ENCODE measurements at places on chromosomes 16 and 17.

DNA sequence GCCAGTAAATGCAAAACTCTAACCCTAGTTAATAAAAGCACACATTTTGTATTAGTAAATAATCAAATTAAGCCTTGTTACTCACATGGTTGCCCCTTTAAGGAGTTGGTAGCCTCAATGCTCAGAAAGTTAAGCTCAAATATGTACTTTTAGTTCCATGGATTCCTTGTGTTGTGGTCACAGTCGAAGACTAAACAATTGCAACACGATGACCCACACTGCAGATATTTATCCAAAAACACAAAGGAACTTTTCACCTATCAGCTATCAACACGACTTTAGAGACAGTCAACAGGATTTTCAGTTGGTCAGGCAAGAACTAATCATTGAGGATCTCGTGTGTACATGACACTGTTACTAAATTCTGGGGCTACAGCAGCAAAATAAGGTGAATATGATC, 47.4 kb upstream of the NUDT7 start:
- no peaks in the 10 kb centered on the region for H3K27me3 ChIP-seq
- no peak overlapping the region for H3K4me3 ChIP-seq
- H3K4me1 ChIP-seq, result peaks cover 5% of the 10 kb centered on the region
- H3K27ac ChIP-seq, result no peak overlapping the region
- no peaks in the 10 kb centered on the region for H3K36me3 ChIP-seq

GRCh38 chr16:31182391-31182790, 2.5 kb downstream of the FUS start:
- no peak for DNase-seq
- H3K36me3 ChIP-seq, result peaks cover 34% of the 10 kb centered on the region
- no peak overlapping the region for H3K27ac ChIP-seq
- H3K4me3 ChIP-seq, result no peak overlapping the region
- peaks cover 4% of the 10 kb centered on the region for H3K4me1 ChIP-seq
- no peaks in the 10 kb centered on the region for H3K27me3 ChIP-seq

- no peak overlapping the region for H3K27ac ChIP-seq
- no peak overlapping the region for H3K4me3 ChIP-seq
- no peak for DNase-seq
- H3K4me1 ChIP-seq, result peaks cover 4% of the 10 kb centered on the region
Observed at GRCh38 chr16:48246066-48246465, 1.3 kb downstream of the ABCC11 start.

- no peak overlapping the region for H3K4me3 ChIP-seq
- no peak for DNase-seq
- H3K27me3 ChIP-seq, result no peaks in the 10 kb centered on the region
Observed at GRCh38 chr16:15879255-15879811, 9.1 kb downstream of the CEP20 start.

DNA sequence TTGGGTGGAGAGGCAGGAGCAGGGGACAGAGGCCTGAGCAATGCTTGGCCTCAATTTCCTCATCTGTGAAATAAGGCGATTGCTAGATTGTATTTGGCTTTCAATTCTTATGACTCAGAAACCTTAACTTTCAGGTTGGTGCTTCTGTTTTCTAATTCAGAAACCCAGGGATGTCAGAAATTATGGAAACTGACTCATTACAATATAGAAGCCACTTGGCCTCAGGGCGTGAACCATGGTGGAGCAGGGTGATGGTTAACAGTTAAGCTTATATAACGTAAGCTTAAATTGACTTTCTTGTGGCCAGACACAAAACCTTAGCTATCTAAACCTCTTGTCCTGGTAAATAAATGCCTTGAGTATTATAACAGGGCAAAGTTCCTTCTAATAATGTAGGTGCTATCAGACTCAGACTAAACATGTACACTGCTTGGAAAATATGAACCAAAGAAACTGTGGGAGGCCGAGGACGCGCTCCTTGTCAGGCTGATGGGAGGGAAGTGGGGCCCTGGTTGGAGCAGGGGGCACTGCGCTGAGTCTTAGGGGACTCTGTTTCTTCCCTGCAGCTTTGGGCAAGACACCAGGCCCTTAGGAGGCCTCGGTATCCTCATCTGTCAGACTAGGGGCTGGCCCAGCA, 17.1 kb upstream of the SREBF1 start:
- no peak overlapping the region for H3K27ac ChIP-seq
- peaks cover 11% of the 10 kb centered on the region for H3K36me3 ChIP-seq
- H3K4me3 ChIP-seq, result no peak overlapping the region
- no peaks in the 10 kb centered on the region for H3K27me3 ChIP-seq

DNA sequence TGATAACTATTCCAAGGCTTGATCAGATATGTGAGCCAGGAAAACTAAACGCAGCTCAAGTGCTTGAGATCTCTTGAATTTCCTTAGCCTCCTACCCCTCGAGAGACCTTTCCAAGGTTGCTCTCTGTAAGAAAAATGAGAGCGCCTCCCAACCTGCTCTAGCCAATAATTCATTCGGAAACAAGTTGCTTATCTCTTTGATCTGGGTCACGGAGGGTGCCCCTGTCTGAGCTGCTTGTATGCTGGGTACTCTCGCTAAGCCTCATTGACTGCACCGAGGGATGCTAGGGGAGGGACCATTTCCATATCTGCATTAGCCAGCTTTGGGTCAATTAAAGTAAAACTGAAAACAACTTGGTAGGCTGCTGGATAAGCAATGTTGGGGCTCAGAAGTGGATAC, 70.1 kb upstream of the SHISA6 start:
- no peaks in the 10 kb centered on the region for H3K4me1 ChIP-seq
- no peaks in the 10 kb centered on the region for H3K36me3 ChIP-seq
- no peak overlapping the region for H3K27ac ChIP-seq
- no peak overlapping the region for H3K4me3 ChIP-seq

GRCh38 chr16:28140788-28141618, 70.8 kb downstream of the XPO6 start:
- no peak overlapping the region for H3K4me3 ChIP-seq
- peaks cover 4% of the 10 kb centered on the region for H3K36me3 ChIP-seq
- no peak overlapping the region for H3K27ac ChIP-seq
- no peak for DNase-seq
- no peaks in the 10 kb centered on the region for H3K27me3 ChIP-seq
- no peaks in the 10 kb centered on the region for H3K4me1 ChIP-seq

DNA sequence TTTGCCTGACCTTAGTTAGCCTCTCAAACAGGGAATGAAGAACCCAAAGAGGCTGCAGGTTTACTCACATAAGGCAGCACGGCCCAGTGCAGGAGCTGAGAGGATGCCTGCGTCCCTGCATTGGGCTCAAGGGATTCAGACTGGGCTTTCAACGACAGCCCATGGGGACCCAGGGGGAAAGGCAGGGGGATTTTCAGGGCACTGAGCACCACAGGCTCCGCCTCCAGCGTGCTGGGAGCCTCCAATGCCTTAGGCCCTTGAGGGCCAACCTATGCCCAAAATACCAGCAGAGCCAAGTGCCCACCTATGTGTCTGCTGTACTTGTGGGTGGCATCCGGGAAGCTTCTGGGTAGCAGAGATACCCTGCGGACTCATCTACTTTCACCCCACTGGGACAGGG, 22.3 kb downstream of the DCAKD start:
- no peaks in the 10 kb centered on the region for H3K27me3 ChIP-seq
- no peaks in the 10 kb centered on the region for H3K4me1 ChIP-seq
- H3K4me3 ChIP-seq, result no peak overlapping the region
- no peak for DNase-seq
- H3K36me3 ChIP-seq, result peaks cover 59% of the 10 kb centered on the region
- H3K27ac ChIP-seq, result no peak overlapping the region

GRCh38 chr16:17780181-17780580, 309.4 kb upstream of the XYLT1 start:
- no peaks in the 10 kb centered on the region for H3K36me3 ChIP-seq
- H3K4me1 ChIP-seq, result no peaks in the 10 kb centered on the region
- H3K27ac ChIP-seq, result no peak overlapping the region
- DNase-seq, result no peak
- no peaks in the 10 kb centered on the region for H3K27me3 ChIP-seq
- H3K4me3 ChIP-seq, result no peak overlapping the region

GRCh38 chr17:1398028-1398427, 2.0 kb downstream of the YWHAE start:
- H3K4me1 ChIP-seq, result peaks cover 3% of the 10 kb centered on the region
- no peak for DNase-seq
- H3K27me3 ChIP-seq, result no peaks in the 10 kb centered on the region

DNA sequence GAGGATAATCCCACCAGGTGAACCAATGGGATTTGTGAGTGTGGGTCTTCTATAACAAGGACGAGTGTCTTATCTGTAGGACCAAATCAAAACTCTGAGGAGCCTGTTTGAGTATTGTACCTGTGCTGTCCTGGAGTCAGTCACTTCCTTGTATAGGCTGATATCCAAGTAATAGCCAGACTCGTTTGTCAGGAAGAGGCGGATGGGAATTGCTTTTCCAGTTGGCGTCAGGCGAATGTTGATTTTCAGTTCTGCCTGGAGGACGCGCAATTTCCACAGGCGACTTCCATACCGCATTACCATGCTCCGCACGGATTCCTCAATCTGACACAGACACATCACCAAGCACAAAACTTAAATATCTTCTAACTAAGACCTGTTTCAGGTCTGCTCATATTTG, 187.6 kb upstream of the C17orf78 start:
- H3K27me3 ChIP-seq, result no peaks in the 10 kb centered on the region
- peaks cover 11% of the 10 kb centered on the region for H3K36me3 ChIP-seq
- H3K4me3 ChIP-seq, result no peak overlapping the region
- no peaks in the 10 kb centered on the region for H3K4me1 ChIP-seq
- H3K27ac ChIP-seq, result no peak overlapping the region
- DNase-seq, result no peak

DNA sequence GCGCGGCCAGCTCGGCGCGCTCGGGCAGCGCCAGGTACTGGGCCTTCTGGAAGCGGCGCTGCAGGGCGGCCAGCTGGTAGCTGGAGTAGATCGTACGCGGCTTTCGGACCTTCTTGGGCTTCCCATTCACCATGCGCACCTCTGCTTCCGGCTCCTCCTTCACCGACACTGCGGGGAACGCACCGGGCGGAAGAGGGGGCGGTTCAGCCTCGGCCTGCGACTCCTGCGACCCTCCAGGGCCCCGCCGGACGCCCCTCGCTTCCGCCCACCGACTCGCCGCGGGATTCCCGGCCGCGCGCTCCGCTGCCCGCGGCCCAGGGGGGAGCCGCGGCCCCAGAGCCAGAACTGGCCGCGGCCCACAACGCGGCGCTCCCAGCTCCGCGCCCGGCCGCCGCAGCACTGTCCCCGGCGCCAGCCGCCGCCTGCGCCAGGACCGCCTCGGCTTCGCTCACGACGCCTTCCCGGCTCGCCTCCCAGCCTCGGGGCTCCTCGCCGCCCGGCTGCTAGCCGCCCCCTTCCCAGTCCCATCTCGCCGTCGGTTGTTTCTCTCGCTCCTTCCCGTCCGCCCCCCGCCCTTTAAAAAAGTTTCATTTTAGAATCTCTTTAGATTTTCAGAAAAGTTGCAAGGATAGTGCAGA, 1.5 kb downstream of the DLX3 start:
- peaks cover 22% of the 10 kb centered on the region for H3K36me3 ChIP-seq
- DNase-seq, result no peak
- peaks cover 15% of the 10 kb centered on the region for H3K4me1 ChIP-seq
- no peak overlapping the region for H3K27ac ChIP-seq
- peak overlapping the region; percentile 70 for H3K4me3 ChIP-seq

DNA sequence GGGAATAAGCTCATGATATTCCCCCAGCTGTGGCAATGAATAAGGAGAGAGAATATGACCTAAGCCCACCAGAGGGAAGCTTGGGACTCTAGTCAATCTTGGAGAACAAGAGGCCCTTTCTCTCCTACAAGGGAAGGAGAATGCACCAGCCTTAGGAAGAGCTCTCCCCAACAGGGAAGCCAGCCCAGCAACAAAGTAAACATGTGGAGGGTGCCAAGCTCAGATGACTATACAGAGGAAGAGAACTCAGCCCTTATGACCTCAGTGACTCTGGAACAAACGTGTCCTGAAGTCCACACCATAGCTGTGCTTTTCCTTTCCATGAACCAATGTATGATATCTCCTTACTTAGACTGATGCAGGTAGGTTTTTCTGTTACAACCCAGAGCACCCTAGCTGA, 219.7 kb downstream of the GSG1L start:
- no peak overlapping the region for H3K27ac ChIP-seq
- H3K36me3 ChIP-seq, result no peaks in the 10 kb centered on the region
- H3K27me3 ChIP-seq, result no peaks in the 10 kb centered on the region
- no peak overlapping the region for H3K4me3 ChIP-seq

DNA sequence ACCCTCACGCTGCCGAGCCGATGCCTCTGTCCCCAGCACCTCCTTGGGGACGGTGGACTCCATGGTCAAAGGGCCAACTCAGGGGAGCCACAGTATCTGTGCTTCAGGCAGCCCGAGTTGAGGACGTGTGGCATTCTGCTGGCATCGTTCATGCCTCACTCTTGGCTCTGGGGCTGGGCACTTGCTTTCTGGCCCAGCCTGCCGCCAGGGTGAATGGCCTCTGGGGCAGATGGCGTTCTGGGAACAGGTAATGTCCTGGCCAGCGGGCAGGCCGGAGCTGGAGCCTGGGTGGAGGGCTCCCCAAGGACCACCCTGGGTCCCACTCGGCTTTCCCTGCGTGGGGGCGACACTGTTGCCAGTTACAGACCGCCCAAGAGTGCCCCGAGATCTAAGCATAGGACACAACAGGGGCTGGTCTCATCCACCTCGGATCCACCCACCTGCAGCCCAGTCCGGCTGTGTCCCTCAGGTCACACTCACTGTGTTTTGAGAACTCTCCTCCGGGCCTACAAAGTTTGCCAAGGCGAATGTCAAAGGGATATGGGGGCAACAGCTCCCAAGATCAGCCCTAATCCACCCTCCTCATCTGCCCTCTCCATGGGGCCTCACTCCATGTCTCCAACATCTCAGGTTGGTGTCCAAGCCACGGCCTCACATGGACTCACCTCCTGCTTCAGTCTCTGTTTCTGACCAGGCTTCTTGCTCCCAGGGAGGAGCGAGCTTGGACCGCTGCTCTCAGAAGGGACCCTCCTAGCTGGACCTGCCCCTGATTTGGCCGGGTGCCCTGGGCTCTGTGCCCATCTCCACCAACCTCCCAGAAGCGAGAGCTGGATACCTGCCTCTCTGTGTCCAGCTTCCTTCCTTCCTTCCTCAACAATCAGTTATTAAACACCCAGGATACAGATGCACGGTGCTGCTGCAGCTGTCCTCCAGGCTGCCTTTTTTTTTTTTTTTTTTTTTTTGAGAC, 60.8 kb downstream of the TMEM235 start:
- H3K36me3 ChIP-seq, result no peaks in the 10 kb centered on the region
- no peak overlapping the region for H3K4me3 ChIP-seq
- peaks cover 2% of the 10 kb centered on the region for H3K4me1 ChIP-seq
- no peak overlapping the region for H3K27ac ChIP-seq
- DNase-seq, result no peak
- no peaks in the 10 kb centered on the region for H3K27me3 ChIP-seq

DNA sequence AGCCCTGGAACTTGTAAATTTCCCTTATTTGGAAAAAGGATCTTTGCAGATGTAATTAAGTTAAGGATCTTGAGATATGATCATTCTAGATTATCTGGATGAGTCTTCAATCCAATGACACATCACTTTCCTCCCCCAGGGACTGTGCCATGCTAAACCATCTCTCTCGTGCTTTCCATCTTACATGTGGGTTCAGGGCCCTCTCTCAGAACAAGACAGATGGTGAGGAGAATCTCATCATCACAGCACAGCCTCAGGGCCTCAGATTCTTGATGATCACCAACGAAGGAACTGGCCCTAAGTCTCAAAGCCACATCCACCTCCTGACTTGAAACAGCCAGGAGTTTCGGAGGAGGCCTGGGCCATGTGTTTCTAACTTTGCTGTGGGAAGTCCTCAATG, 78.7 kb downstream of the LITAF start:
- H3K36me3 ChIP-seq, result no peaks in the 10 kb centered on the region
- no peak overlapping the region for H3K27ac ChIP-seq
- H3K4me3 ChIP-seq, result no peak overlapping the region
- DNase-seq, result peak; percentile 87

All from trophoblast cell (in vitro differentiated cells and primary cell).